HepG2 (cell line): ENCODE measurements at places on chromosomes 5 and 9. TPM values are rescaled to one million over a fixed set of nuclear protein-coding genes. Genes with fewer than 3 reads are reported as not detected.
A peak's percentile ranks its signal among the peaks of the same experiment; 100 is the strongest.

ABLIM3 gene
- polyA plus RNA-seq, result 6.3 and 9.7 TPM in 2 replicates

IGFBPL1 gene
- polyA plus RNA-seq, result 0.07 TPM in 1 of 2 replicates, not detected in the other

TTC23L gene
- 0.37 and 0.54 TPM in 2 replicates for polyA plus RNA-seq

CDC20B gene
- polyA plus RNA-seq, result not detected in 2 replicates

TMEM252 gene
- polyA plus RNA-seq, result not detected in 2 replicates

SMIM33 gene
- 0.03 TPM in 1 of 2 replicates, not detected in the other for polyA plus RNA-seq

SAXO1 gene
- not detected in 2 replicates for polyA plus RNA-seq

DNA sequence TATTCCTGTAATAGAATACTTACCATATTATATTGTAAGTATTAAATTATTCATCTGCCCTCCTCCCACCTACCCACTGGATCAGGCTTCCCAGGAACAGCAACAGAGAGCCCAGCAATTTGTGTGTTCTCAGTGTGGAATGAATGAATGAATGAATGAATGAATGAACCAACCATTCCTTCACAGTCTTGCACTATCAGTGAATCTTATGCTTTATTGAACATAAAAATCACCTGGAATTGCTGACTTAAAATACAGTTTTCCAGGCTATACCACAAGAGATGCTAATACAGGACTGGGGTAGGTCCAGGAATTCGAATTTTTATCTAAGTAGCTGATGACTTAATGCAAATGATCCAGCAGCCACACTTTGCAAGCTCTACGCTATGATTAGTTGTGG, 51.6 kb downstream of the DOCK8 start:
- no peak overlapping the region for H3K4me3 ChIP-seq
- DNase-seq, result no peak
- no peaks in the 10 kb centered on the region for H3K27me3 ChIP-seq

GRCh38 chr9:133154097-133154989, 9.4 kb downstream of the GBGT1 start:
- no peak overlapping the region for H3K4me3 ChIP-seq
- peaks cover 44% of the 10 kb centered on the region for H3K4me1 ChIP-seq
- H3K27me3 ChIP-seq, result peaks cover 7% of the 10 kb centered on the region; the same call in 1 of the 3 replicates
- H3K36me3 ChIP-seq, result no peaks in the 10 kb centered on the region

- no peak for DNase-seq
- H3K4me3 ChIP-seq, result no peak overlapping the region
- H3K4me1 ChIP-seq, result peaks cover 34% of the 10 kb centered on the region
- no peaks in the 10 kb centered on the region for H3K36me3 ChIP-seq
Observed at GRCh38 chr5:102797322-102797884, 42.3 kb downstream of the PAM start.

- no peaks in the 10 kb centered on the region for H3K27me3 ChIP-seq
- no peaks in the 10 kb centered on the region for H3K36me3 ChIP-seq
- DNase-seq, result peak; percentile 2
- no peak overlapping the region for H3K27ac ChIP-seq
- H3K4me3 ChIP-seq, result no peak overlapping the region
Observed at GRCh38 chr5:21225223-21226064, 1237.4 kb upstream of the CDH18 start.

DNA sequence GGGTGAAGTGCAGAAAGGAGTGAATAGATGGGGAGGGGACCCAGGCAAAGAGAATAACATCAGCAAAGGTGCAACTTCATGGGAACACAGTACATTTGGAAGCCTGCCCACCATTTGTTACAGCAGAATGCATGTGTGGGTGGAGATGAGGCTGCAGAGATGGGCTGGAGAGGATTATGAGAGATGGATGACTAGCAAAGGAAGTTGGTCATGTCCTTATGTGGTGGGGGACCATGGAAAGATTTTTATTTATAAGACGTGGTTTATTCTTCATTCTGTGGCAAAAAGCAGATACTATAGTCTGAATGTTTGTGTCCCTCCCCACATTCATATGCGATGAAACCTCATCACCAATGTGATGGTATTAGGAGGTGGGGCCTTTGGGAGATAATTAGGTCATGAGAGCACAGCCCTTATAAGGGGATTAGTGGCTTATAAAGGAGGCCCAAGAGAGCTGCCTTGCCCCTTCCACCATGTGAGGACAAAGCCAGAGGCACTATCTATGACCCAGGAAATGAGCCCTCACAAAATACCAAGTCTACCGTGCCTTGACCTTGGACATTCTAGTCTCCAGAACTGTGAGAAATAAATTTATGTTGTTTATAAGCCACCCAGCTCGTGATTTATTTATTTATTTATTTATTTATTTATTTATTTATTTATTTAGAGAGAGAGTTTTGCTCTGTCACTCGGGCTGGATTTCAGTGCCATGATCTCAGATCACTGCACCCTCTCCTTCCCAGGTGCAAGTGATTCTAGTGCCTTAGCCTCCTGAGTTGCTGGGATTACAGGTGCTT, 483.7 kb downstream of the RAB3C start:
- H3K4me3 ChIP-seq, result no peak overlapping the region
- peaks cover 60% of the 10 kb centered on the region for H3K4me1 ChIP-seq
- no peak for DNase-seq
- no peaks in the 10 kb centered on the region for H3K27me3 ChIP-seq

DNA sequence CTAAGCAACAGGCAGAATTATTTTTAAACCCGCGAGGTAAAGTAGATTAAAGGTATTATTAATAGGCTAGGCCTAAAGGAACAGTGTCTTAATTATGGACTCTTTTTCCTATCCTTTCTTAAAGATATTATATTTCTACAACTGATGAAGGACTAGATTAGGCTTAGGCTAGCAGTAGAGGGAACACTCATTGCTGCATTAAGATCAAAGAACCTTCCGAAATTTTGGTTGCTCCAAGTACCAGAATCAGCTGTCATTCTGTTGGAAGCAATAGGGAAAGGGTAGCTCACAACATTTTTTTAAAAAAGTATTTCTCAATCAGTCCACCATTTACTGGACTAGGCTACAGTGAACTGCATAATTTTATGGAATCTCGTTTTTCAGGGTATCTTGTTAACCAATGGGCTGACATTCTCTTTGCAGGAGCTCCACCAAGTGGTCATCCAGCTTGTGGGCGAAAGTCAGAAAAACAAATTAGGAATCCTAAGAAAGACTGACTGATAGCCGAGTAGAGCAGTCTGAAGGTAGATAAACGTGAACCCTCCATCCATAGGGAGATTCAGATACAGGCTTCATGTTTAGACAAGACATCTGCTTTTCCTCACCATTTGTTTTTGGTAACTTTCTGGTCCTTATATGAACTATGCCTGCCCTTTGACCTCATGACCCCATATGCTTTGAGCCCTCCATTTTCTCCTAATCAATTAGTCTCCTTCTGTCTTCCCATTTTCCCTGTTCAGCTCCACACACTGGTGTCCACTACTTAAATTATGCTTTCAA, 103.6 kb upstream of the CHD1 start:
- no peak overlapping the region for H3K27ac ChIP-seq
- DNase-seq, result peak; percentile 74
- H3K4me1 ChIP-seq, result peaks cover 31% of the 10 kb centered on the region
- no peaks in the 10 kb centered on the region for H3K36me3 ChIP-seq

DNA sequence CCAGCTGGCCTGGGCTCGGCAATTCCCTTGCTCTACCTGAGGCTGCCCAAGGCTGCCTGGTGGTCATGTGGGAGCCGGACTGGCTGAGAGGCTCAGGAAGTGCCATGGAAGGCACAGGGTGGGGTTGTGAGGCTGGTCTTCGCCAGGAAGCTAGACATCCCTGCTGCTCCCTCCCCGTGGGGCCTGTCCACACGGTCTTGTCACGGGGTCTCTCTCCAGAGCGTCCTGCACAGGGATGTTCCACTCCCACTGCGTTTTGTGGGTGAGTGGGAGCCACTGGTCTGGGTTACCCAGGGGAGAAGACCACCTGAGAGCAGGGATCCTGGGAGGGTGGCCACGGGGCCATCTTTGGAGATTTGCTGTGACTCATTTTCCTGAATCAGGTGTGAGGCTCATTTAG, 11.6 kb downstream of the GADD45G start:
- H3K27ac ChIP-seq, result no peak overlapping the region
- H3K36me3 ChIP-seq, result no peaks in the 10 kb centered on the region
- no peak overlapping the region for H3K4me3 ChIP-seq
- no peaks in the 10 kb centered on the region for H3K4me1 ChIP-seq
- DNase-seq, result no peak

DNA sequence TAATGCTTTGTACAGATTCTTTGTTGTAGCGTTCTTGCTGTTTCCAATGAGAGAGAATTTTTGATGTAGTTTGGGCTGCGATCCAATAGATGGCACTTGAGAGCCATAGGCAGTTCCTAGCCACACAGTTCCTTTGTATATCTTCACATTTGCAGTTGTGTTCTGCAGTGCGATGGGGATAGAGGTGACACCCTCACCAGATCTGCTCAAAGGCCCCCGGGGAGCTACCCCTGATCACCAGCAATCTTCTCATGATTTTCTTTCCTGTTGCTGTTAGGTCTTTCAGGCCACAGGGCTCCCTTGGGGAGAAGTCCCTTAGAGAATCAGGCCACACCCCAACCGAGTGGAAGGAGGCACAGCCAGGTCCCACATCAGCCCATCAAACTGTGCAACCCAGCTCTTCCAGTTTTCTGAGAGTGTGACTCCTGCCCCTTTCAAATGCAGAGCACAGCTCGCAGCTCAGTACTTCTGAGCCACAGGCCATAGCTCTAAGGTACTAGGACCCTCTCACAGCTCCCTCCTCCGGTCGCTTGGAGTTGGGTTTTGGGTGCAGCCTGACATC, 353.7 kb downstream of the SLCO4C1 start:
- H3K27me3 ChIP-seq, result no peaks in the 10 kb centered on the region
- H3K27ac ChIP-seq, result no peak overlapping the region
- peak; percentile 27 for DNase-seq
- H3K4me3 ChIP-seq, result no peak overlapping the region
- H3K4me1 ChIP-seq, result no peaks in the 10 kb centered on the region
- H3K36me3 ChIP-seq, result no peaks in the 10 kb centered on the region

- no peaks in the 10 kb centered on the region for H3K36me3 ChIP-seq
- H3K27ac ChIP-seq, result no peak overlapping the region
- no peak overlapping the region for H3K4me3 ChIP-seq
- no peaks in the 10 kb centered on the region for H3K27me3 ChIP-seq
Observed at GRCh38 chr5:68354315-68354714, 138.8 kb downstream of the PIK3R1 start.

DNA sequence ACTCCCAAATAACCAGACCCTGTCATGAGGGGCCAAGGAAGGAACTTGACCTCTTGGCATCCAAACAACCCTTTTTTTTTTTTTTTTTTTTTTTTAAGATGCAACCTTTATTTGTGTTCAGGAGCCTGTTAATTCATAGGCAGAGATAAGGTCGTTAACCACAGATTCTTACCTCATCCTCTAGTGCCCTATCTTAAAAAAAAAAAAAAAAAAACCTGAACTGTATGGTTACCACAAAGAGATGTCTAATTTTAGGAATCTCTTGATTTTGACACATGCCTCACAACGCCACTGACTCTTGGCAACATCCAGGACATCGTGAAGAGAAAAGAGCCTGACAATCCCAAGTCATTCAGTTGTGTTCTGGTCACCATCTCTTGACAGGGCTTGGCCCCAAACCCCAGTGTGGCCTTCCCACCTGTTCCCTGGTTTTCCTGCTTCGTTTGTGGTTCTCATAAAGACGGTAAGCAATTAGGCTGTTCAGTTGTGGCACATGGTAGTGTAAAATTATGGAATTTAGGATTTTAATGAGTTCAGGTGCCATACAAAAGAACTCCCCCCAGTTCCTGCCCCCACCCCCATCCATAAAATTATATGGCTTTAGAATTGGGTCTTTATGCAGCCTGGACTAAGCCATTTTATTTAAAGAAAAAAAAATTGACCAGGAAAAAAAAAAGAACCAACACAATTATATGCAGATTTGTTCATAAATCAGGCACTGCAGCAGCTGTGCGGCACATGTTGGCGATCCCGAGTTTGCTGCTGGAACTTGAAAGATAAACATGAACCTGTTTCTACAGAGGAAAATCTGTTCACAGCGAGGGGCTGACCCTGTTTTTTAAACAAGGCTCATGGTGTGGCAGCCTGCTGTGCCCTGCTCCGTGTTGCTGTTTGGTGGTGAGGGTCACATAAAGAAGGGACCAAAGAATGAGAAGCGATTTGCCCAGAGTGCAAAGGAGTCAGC, 267.8 kb upstream of the CLINT1 start:
- H3K4me1 ChIP-seq, result no peaks in the 10 kb centered on the region
- no peak overlapping the region for H3K27ac ChIP-seq

GRCh38 chr9:36165826-36166167, 3.4 kb upstream of the CCIN start:
- DNase-seq, result no peak
- no peaks in the 10 kb centered on the region for H3K36me3 ChIP-seq
- H3K27me3 ChIP-seq, result peaks cover 4% of the 10 kb centered on the region

DNA sequence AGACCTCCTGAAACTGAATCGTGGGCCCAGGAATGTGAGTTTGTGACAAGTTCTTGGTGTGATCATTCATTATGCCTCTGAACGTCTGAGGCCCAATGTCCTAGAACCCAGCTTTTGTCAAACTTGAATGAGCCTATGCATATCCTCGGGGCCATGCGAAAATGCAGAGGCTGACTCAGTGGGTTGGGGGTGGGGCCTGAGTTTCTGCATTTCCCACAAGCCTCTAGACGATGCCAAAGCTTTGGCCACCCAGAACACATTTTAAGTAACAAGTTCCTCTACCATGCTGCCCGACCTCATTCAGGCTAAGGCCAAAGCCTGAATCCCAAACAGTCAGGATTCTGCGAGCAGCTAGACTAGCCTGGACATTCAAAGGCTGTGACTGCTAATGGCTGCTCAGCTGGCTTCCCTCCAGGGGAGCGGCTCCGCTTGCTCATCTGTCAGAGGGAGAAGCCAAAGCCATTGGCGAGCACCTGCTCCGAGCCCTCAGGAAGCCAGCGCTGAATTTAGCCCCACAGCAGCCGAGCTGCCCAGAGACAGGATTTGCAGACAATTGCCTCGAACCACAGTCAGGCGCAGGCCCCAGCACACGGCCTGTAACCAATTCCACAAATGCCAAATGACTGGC, 177.5 kb downstream of the ZDHHC21 start:
- H3K27me3 ChIP-seq, result 0 out of 2 replicates have a peak, but pooled peaks cover 2% of the 10 kb centered on the region
- no peaks in the 10 kb centered on the region for H3K4me1 ChIP-seq
- no peak overlapping the region for H3K27ac ChIP-seq
- no peak for DNase-seq
- no peak overlapping the region for H3K4me3 ChIP-seq

- H3K27ac ChIP-seq, result no peak overlapping the region
- DNase-seq, result no peak
- peaks cover 51% of the 10 kb centered on the region; the same call in 2 of the 3 replicates for H3K27me3 ChIP-seq
- no peak overlapping the region for H3K4me3 ChIP-seq
- no peaks in the 10 kb centered on the region for H3K4me1 ChIP-seq
- H3K36me3 ChIP-seq, result no peaks in the 10 kb centered on the region
Observed at GRCh38 chr5:179427032-179427675, 81.9 kb upstream of the ADAMTS2 start.

DNA sequence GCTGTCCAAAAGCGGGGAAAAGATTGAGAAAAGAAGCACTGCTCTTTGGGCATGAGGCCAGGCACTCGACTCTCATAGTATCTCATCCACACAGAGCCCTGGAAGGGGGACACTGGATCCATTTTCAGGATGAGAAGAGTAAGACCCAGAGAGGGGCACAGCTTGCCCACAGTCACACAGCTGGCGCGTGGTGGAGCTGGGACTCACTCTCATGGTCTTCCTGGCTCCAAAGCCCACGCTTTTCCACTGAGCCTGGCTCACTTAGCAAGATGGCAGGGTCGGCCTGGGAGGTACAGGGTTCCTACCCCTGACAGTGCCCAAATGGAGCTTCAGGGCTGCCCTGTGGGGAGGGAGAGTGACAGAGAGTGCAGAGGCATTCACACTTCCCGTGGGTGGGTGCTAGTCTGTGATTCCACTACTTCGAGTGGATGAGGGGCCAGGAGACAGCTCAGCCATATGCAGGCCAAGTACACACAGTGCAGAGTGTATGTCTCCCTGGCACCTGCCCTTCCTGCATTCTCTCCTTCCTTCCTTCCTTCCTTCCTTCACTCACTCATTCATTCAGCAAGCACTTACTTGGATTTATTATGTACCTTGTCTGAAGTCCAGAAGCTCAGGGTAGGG, 18.3 kb upstream of the IGFBPL1 start:
- peaks cover 60% of the 10 kb centered on the region for H3K4me1 ChIP-seq
- no peak overlapping the region for H3K27ac ChIP-seq
- no peaks in the 10 kb centered on the region for H3K27me3 ChIP-seq
- no peak overlapping the region for H3K4me3 ChIP-seq
- no peak for DNase-seq
